ENCODE measurements at places on chromosomes 7 and 10. TPM values are rescaled to one million over a fixed set of nuclear protein-coding genes. Genes with fewer than 3 reads are reported as not detected.
A peak's percentile ranks its signal among the peaks of the same experiment; 100 is the strongest.

DNA sequence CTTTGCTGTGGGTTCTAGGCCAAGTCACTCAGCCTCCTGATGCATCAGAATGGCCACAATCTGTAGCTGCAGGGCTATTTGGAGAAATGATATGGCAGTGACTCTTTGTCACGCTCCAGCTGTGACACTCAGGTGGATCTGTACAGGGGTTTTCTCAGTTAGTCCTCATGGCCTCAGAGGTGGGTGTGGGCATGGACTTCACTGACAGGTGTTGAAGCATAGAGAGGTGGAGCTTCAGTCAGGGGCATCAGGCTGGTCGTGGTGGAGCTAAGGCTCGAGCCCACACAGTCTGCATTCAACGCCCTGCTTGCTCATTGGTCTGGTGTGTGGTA lies 21.2 kb downstream of the PALD1 start:
- no peak for DNase-seq

GRCh38 chr10:76887223-76888010 lies 750.2 kb downstream of the KCNMA1 start:
- DNase-seq, result no peak

- no peak for DNase-seq
Measured at GRCh38 chr7:1520539-1521234, 9.8 kb upstream of the MAFK start.

DNA sequence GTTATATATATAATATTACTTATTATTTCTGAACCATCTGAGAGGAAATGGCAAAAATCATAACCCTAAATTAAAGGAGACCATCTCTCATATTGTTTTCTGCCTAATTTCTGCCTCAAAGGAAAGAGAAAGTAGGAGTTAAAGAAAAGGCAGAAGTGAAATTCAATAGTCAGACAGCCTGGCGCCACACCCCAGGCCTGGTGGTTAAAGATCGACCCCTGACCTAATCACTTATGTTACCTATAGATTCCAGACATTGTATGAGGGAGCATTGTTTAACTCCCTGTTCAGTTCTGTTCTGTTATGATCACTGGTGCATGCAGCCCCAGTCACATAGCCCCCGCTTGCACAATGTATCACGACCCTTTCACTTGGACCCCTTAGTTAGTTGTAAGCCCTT lies 24.9 kb upstream of the CHST3 start:
- no peak for DNase-seq

- DNase-seq, result no peak
Measured at GRCh38 chr7:157431951-157432540, 95.2 kb downstream of the DNAJB6 start.

DNA sequence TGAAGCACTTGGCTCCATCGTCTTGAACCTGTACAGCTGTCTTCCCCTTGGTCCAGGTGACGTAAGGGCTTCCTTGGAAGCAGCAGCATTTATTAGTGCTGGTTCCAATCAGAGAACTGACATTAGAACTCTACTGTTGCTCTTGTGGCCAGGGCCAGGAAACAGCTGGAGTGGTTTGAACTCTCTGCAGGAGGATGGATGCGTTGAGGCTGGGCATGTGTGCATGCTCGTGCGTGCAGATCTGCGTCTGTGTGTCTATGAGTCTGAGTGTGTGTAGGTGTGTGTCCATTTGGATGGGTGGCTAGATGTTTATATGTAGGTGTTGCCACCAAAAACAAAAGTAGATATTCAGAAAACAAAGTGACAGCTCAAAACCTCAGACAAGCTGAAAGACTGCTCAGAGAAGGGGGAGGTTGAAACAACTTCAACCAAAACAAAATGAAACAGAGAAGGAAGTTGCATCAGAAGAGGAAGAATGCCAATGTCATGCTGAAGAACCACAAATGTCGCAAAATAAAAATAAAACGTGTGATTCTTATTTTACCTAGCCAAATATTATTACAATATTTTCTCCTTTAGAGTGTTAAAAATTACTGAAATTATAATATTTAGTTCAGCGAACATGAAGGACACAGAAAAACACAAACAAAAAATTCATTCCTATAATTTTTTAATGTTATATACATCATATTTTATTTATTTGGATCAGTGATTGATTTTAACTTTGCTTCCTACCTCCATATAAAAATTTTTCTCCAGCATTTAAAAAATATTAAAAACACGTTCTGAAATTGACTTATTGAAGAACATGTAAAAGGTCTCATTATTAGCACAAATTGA lies 96.1 kb upstream of the MKLN1 start:
- peak; percentile 56 for DNase-seq

GRCh38 chr10:133388973-133389818 lies 4.8 kb upstream of the MTG1 start:
- no peak for DNase-seq

GRCh38 chr7:3568516-3568915 lies 267.5 kb downstream of the SDK1 start:
- no peak for DNase-seq

GRCh38 chr7:107103369-107103768 lies 58.9 kb downstream of the PRKAR2B start:
- DNase-seq, result no peak

DNA sequence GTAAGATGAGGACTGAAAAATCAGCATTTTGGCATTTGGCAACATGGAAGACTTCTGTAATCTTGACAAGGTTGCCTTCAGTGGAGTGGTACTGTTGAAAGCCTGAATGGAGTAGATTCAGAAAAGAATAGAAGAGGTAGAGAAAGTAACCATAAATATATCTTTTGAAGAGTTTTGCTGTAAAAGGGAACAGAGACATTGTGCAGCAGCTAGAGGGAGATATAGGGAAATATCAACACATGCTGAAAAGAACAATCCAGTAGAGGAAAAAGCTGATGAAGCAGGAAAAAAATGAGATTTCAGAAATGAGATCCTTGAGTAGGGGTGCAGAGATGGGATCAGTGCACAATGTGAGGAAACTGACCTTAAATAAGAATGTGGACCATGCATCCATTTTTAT lies 60.0 kb downstream of the RAPGEF5 start:
- no peak for DNase-seq

DNA sequence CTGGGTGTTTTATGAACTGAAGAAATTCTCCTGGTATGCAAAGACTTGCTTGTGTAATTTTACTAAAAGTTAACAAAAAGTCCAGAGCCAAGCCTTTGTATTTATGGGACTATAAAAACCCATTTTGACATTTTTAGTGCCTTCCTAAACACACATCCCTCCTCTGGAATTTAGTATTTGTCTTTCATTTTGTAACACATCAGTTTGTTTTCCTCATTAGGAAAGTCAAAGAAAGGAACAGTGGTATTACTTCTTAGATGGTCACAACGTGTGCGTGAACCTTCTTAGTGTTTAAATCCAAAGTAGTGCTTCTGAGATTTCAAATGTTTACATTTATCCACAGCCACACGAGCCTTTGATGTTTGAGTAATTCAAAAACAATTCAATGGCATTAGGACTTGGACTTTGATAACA lies 103.2 kb upstream of the TMEM106B start:
- no peak for DNase-seq

DNA sequence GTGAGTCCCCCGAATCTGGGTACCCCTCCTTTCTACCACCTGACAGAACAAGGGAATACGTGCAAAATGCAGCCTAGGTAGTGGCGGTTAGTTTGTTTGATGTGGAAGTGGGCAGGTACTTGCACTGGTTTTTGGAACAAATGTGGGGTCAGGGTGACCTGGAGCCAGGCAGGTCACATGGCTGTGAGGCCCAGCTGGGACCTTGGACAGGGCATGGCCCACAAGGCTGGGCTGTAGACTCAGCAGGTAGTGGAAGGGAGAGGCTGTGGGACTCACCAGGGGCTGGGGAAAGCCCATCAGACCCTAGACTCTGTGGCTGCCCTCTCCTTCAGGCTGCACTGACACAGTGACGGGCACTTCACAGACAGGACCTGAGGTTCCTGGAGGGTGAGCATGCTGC lies 159.9 kb upstream of the ADCY1 start:
- no peak for DNase-seq

DNA sequence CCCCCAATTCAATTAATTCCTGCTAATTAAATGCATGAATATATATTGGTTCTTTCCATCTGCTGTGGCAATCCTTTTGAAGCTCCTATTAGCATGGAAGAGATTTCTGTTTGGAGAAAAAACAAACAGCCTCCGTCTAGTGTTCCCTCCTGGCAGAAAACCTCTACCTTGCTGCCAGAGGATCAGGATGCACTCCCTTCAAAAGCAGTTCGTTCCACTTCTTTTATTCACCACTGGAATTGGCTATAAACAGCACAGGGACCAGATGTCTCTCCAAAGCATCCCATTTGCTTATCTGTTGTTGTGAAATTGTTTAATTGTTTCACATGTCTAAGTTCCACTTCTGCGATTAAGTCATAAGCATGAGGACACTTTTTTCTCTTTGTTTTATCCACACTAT lies 77.8 kb upstream of the PTN start:
- no peak for DNase-seq

DNA sequence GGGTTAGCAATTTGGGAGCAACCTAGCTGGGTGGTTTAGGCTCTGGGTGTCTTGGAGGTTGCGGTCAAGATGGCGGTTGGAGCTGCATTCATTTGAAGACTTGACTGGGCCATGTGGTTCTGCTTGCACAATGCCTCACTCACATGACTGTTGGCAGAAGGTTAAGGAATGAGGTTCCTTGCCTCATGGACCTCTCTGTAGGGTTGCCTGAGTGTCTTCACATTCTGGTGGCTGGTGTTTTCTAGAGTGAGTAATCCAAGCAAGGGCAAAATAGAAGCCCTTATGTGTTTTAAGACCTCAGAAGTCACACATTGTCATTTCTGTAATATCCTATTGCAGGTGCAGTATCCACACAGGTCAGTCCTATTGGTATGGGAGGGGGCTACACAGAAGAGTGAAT lies 52.0 kb downstream of the CDK14 start:
- DNase-seq, result no peak

- DNase-seq, result no peak
Measured at GRCh38 chr7:16409777-16410176, 11.6 kb downstream of the CRPPA start.

The FIS1 gene
- 359 TPM for total RNA-seq

The RPEL1 gene
- not detected for total RNA-seq

The MACC1 gene
- total RNA-seq, result 0.26 TPM

The SKAP2 gene
- 7.8 TPM for total RNA-seq

The SPDYE11 gene
- total RNA-seq, result not detected

The SAMD9L gene
- 5.7 TPM for total RNA-seq

The GIMAP1 gene
- total RNA-seq, result 5.6 TPM

The TAC1 gene
- total RNA-seq, result not detected

The HNRNPH3 gene
- 34.8 TPM for total RNA-seq

Measured in right atrium auricular region (tissue), 2 donors.